Stimulated activated CD4-positive, alpha-beta T cell treated with anti-CD3 and anti-CD28 coated beads, TNF-alpha, amount 100 ng/mL, for 4 hours (primary cell): ENCODE measurements at places on chromosomes 16 and 17.

DNA sequence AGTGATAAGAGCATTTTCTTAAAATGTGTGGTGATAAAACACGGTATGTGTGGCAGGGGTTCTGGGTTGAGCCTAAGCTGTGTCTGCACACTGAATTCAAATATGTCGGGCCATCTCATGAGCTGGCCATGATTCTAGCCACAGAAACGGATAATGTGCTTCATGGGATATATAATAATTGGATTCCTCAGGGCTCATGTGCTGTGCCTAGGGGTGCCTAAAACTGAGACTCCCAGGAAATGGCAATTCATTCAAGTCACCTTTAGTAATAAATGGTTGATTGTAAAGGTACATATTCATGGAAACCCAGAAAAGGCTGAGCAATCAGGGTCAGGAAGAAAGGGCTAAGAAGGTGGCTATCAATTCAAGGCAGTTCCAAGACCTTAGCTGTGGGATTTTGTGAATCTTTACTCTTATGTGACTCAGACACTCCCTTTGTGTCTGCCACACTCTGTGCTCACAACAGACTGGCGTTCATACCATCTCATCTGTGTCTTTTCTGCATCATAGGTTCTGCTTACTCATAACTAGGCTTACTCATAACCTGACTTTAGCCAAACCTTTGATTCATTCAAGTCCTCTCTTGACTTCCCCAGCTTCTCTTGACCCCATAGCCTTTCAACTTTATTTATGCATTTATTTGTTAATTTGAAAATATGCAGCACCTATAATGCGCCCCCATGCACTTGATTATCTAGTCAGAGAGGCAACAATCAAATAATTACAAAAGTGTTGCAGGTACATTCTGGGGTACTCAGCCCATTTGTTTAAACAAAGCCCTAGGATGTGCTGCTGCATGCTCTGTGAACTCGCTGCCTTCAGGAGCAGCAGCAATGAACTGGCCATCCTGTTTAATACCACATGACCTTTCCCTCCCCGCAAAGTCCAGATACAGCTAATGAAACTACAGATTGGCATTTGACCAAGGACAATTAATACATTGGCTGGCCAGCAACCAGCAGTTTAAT is 28.4 kb upstream of the MED13 start:
- no peak for DNase-seq

DNA sequence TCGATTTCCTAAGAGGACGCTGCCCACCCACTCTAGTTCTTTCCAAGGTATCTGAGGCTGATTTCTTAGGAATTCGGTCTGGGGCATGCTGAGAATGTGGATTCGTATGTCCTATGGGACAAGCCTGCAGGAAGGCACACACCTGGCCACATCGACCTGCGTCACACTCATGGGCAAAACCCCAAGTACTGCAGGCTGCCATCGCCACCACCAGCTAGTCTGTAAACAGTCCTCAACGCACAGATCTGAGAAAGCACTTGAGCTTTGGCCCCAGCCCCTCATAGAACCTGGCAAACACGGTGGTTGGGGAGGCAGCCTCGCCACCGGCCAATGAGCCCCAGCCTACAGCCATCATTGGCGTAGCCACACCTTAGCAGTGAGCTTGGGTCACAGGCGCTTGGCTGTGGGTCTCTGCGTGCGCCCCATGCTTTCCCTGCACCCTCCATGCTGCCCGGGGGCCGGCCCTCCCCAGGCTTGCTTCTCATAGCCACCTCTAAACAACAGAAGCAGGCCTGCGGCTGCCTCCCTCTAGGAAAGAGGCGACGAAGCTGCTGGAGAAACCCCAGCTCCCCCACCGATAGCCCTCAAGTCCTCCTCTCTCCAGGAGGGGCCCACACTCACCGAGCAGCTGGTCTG is 75.1 kb downstream of the ZNF778 start:
- no peak for DNase-seq

GRCh38 chr16:14325502-14326401 is 254.6 kb downstream of the MRTFB start:
- no peak for DNase-seq

- no peak for DNase-seq
Observed at GRCh38 chr16:12199524-12199923, 223.0 kb downstream of the SNX29 start.

GRCh38 chr17:381941-382643 is 29.5 kb upstream of the RPH3AL start:
- DNase-seq, result no peak

- no peak for DNase-seq
Observed at GRCh38 chr17:45950888-45951287, 48.2 kb upstream of the STH start.

DNA sequence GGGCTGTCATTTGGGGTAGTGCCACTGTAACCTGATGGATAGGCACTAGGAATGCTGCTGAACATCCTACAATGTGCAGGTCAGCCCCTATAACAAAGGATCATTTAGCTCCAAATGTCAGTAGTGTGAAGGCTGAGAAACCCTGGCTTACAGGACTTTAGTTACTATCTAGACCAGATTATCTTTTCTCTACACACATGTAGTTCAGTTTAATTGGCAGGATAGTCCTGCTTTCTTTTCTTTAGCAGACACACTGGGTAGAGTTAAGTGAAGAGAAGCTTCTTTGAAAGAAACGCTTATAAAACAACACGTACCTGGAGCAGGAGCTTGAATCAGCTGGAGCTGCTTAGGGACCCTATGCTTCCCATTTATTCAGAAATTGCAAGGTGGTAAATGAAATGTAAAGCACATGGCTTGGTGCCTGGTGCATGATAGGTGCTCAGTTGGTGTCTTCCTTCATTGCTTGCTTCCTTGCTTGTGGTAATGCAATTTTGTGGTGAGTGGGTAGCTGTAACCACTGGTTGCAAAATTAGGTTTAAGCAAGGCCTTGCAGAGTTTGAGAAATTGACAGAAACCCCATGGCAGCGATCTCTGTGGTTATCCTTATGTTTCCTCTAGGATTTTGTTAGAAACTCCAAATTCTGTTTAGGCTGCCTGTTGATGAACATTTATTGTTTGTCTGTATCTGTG is 9.4 kb downstream of the METTL9 start:
- no peak for DNase-seq

GRCh38 chr17:17987901-17988300 is 15.2 kb downstream of the DRC3 start:
- DNase-seq, result no peak

- DNase-seq, result no peak
Observed at GRCh38 chr16:3187798-3188674, at the start of gene OR1F1. TSS of gene OR1F1 (plus strand) at chr16:3188204.

- no peak for DNase-seq
Observed at GRCh38 chr16:2331199-2331930, 9.2 kb downstream of the ABCA3 start.

GRCh38 chr17:63452962-63453551 is 7.0 kb upstream of the CYB561 start:
- no peak for DNase-seq

DNA sequence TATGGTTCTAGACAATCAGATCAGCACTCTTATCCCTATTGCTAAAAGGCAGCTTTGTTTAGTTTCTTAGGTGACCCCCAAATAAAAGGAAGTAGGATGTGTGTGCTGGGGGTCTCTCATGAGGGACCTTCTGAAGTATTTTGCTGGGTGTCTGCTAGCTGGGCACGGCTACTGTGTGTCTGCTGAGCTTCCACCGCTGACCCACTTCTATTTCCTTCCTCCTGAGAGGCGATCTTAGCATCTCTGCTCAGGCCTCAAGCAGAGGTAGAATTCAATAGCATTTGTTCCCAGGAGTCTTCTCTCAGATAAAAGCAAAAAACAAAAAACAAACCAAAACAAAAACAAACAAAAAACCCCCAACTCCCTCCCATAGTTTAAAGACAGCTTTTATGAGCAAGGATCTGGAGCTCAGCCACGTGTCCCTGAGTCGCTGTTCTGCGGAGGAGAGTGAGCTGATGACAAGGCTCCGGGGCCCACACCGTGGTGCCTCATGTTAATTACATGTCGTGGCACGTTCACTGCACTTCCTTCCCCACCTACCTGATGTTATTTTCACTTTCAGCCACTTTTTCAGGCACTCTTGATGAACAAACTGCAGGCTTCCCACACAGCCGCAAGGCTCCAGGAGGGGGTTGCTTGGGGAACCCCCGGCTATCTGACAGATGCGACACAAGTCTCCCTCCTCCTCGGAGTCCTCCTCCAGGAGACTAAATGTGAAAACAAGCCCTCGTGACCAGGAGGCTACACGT is 83.5 kb downstream of the MARCHF10 start:
- DNase-seq, result peak; percentile 51

DNA sequence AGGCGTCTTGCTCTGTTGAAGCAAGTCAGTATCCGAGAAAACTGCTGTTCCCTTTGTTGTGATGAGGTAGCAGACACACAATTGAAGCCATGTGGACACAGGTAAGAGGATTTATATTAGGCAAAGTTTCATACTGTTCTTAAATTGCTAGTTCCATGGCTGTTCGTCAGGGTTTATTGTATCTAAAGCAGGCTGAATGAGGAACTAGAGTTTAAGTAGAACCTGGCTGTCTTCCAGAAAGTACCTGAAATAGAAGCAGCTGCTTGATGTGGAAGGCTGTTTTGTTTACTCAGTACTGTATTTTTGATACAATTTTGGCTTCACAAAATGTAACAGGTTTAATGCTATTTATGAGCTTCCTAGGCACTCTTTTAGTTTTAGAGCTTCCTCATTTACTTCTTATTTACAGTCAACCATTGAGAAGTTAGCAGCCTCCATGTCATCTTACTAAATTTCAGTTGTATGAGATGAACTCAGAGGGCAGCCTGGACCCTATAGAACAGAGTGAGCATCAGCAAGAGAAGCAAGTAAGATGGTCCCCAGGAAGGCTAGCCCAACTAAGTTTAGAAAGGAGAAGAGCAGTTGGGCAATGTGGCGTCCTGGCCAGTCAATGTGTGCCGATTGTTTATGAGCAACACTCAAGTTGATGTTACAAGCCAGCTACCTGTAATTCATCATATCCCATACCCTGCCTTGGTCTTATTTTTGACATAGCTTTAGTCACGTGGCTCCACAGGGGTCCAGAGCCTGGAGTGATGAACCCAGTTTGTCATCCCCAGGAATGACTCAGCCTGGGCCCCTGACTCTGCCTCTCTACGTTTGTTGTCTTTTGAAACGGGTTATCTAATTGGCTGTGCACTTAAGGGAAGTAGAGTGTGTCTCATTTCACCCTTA is 9.7 kb upstream of the ARL2BP start:
- no peak for DNase-seq

- DNase-seq, result no peak
Observed at GRCh38 chr16:69555867-69556266, 9.9 kb upstream of the NFAT5 start.

DNA sequence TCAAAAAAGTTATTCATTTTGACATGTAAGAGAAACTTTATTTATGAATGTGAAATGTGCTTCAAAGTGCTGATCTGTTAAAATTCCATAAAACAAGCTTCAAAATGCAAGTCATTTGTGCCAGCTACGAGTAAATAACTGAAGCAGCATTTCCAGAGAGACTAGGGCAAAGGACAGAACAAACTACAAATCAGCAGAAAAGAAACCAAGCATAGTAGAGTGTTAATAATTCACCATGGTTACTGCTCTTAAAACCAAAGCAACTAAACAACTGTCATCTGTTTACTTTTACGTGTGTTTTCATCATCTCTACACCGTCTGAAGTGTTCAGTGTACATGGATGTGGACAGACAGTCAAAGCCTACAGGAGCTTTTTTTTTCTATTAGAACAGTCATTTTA is 1.6 kb upstream of the ASPA start:
- no peak for DNase-seq

DNA sequence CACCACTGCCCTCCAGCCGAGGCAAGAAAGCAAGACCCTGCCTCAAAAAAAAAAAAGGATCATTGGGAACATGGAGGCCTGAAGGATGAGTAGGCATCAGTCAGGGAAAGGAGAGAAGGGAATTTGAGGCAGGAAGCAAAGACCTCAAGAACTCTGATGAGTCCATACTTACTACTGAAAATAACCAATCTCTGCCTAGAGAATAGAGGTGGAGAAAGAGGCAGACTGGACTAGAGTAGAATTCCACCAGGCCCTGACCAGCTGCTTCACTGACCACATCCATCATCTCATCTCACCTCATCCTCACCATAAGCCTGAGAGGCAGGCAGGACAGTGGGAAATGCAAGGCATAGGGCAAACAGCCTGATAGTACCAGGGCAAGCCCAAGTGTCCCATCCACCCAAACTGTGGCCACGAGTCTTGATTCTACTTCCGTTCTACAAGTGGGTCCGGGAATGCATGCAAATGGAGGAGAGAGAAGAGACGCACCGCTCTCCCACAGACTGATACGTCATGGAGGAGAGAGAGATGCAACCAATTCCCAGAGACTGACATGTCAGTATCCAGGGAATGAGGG is 17.1 kb downstream of the ANKRD11 start:
- no peak for DNase-seq

- DNase-seq, result no peak
Observed at GRCh38 chr17:34235389-34236028, 19.6 kb upstream of the CCL2 start.

DNA sequence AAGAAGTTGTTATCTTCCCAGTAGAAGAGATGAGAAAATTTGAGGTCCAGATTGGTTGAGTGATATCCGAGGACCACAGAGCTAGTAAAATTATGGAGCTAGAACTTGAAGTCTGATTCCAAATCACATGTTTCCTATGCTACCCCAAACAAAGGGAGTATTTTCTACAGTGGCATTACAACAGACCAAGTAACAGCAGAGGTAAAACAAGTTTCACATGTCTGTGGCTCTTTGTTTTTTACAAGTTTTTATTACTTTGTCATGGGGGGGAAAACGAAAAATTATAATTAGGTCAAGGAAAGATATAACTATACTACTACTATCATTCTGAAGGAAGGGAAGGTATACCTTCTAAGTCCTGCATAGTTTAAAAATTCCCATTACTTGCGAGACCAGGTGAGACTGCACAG is 49.4 kb downstream of the KANSL1 start:
- DNase-seq, result no peak

DNA sequence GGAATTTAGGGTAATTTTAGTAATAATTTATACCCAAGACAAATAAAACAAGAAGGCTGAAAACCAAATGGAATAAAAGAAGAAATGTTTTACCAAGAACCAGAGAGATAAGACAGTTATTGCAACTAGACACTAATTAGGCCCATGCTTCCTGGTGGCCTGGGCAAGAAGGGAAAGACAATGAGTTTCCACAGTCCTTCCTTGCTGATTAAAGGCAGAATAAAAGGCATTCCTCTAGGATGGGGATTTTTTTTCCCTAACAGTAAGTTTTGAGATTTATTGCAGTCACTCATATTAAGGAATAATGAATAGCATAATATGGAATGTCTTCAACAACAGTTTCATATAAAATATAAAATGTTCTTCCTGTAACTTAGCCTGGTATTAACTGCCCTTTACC is 41.5 kb downstream of the TOM1L2 start:
- DNase-seq, result no peak

- DNase-seq, result no peak
Observed at GRCh38 chr17:74214484-74215341, 1.3 kb downstream of the TTYH2 start.

GRCh38 chr16:64983231-64983630 is 138.6 kb downstream of the CDH11 start:
- no peak for DNase-seq

- no peak for DNase-seq
Observed at GRCh38 chr16:66469291-66469946, 42.3 kb downstream of the BEAN1 start.
